ENCODE measurements at places on chromosomes 6 and 20. TPM values are rescaled to one million over a fixed set of nuclear protein-coding genes. Genes with fewer than 3 reads are reported as not detected.

NKX2-2 gene
- polyA plus RNA-seq, result not detected

PACSIN1 gene
- not detected for polyA plus RNA-seq

CTCFL gene
- not detected for polyA plus RNA-seq

KCNK16 gene
- polyA plus RNA-seq, result not detected

ANKRD66 gene
- not detected for polyA plus RNA-seq

SRSF12 gene
- polyA plus RNA-seq, result not detected

BACH2 gene
- 26.5 TPM for polyA plus RNA-seq

IMPG1 gene
- not detected for polyA plus RNA-seq

HLA-DPA1 gene
- 21.1 TPM for polyA plus RNA-seq

TMEM170B gene
- polyA plus RNA-seq, result 0.37 TPM

PTPRK gene
- 2.3 TPM for polyA plus RNA-seq

HCK gene
- 0.46 TPM for polyA plus RNA-seq

LATS1 gene
- polyA plus RNA-seq, result 14.2 TPM

ZC2HC1B gene
- polyA plus RNA-seq, result not detected

RIMS1 gene
- not detected for polyA plus RNA-seq

ZSWIM1 gene
- 12.5 TPM for polyA plus RNA-seq

RPP21 gene
- polyA plus RNA-seq, result 114 TPM

ULBP3 gene
- polyA plus RNA-seq, result 0.27 TPM

HLA-DQA1 gene
- polyA plus RNA-seq, result 0.67 TPM

USP49 gene
- polyA plus RNA-seq, result 0.61 TPM

TSPO2 gene
- polyA plus RNA-seq, result not detected

OR14J1 gene
- not detected for polyA plus RNA-seq
